ENCODE measurements at places on chromosomes 4 and X.

- no peak for DNase-seq
Observed at GRCh38 chrX:132837967-132838366, 120.5 kb downstream of the HS6ST2 start.

GRCh38 chrX:53089224-53089842 is 4.6 kb upstream of the KANTR start:
- no peak for DNase-seq

DNA sequence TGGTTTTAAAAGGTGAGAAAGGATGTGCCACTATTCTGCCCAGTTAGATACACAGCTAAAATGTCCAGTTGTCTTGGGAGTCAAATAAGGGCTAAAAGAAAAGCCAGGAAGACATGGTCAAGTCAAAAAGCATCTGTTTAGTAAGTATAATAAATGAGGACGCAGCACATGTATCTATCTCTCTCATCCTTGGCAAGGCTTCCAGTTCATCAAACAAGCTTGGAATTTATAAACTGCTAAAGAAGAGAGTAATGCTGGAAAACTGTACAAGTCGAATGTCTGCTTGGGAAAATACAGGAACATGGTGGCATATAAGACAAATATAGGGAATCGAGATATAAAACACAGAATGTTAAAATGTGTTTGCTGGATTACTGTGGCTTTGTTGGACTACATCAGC is 106.7 kb downstream of the GPC3 start:
- DNase-seq, result no peak

DNA sequence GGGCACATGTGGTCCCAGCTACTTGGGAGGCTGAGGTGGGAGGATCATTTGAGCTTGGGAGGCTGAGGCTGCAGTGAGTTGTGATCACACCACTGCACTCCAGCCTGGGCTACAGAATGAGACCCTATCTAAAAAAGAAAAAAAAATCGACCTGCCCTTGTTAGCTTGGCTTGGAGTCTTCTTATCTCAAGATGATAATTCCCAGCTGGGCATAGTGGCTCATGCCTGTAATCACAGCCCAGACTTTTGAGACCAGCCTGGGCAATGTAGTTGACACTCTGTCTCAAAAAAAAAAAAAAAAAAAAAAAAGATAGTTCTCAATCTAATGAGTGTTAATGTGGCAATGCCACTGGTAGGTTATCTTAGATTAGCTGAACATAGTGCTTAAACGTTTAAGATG is 41.0 kb downstream of the QRFPR start:
- DNase-seq, result no peak

GRCh38 chr4:177640864-177641263 is 198.6 kb upstream of the AGA start:
- no peak for DNase-seq

DNA sequence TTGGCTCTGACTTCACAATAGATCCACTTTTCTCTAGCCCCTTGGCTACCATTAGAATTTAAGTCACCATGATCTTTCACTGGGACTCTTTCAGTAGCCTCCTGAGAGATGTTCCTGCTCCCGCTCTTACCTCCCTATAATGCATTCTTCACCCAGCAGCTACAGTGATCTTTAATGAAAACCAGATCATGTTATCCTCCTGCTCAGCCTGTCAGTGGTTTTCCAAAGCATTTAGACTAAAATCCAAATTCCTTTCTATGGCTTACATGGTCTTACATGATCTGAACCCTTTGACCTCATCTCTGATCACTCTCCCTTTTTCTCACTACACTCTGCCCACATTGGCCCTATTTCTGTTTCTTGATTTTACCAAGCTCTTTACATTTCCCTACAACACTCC is 18.3 kb upstream of the RPS6KA3 start:
- DNase-seq, result no peak
